Breast epithelium (tissue), 4 donors: ENCODE measurements at places on chromosomes 5 and 9. TPM values are rescaled to one million over a fixed set of nuclear protein-coding genes. Genes with fewer than 3 reads are reported as not detected.

GRCh38 chr9:96135076-96135752 is 166.8 kb downstream of the HSD17B3 start:
- H3K4me1 ChIP-seq: no peaks in the 10 kb centered on the region
- no peak overlapping the region for H3K4me3 ChIP-seq
- H3K36me3 ChIP-seq: no peaks in the 10 kb centered on the region

DNA sequence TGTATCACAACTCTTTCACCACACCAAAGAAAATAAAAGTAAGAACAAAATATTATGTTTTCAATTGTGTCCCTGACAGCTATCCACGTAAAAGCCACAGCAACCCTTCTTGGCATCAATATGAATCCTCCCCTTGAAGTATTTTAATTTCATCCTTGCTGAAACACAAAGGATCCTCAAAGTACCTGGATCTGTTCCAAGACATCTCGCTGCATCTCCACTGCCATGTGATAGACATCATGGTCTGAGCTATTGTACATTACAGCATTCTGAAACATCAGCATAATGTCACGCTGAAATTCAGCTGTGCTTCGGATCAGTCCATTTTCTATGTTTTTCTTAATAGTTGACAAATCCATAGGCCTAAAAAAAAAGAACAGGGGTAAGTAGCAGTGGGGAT is 17.7 kb downstream of the BRD8 start:
- no peak overlapping the region for H3K27ac ChIP-seq

- no peak overlapping the region for H3K4me3 ChIP-seq
- no peak for DNase-seq
- no peaks in the 10 kb centered on the region for H3K4me1 ChIP-seq
- H3K27me3 ChIP-seq: no peaks in the 10 kb centered on the region
- H3K36me3 ChIP-seq: no peaks in the 10 kb centered on the region
- H3K27ac ChIP-seq: no peak overlapping the region
These were observed 164.3 kb downstream of the SMC2 start for GRCh38 chr9:104258296-104259011.

Gene GNAQ
- 39.0 TPM for total RNA-seq

GRCh38 chr5:158430798-158431167 is 571.8 kb upstream of the CLINT1 start:
- DNase-seq: no peak
- H3K36me3 ChIP-seq: no peaks in the 10 kb centered on the region
- H3K4me1 ChIP-seq: no peaks in the 10 kb centered on the region
- peak overlapping the region; percentile 30 for H3K27ac ChIP-seq

GRCh38 chr9:13569602-13570067 is 290.1 kb upstream of the MPDZ start:
- peak overlapping the region; percentile 70 for H3K27ac ChIP-seq
- no peaks in the 10 kb centered on the region for H3K27me3 ChIP-seq
- H3K4me1 ChIP-seq: no peaks in the 10 kb centered on the region
- DNase-seq: no peak
- H3K36me3 ChIP-seq: no peaks in the 10 kb centered on the region
- no peak overlapping the region for H3K4me3 ChIP-seq

GRCh38 chr5:38883842-38884241 is 38.0 kb downstream of the OSMR start:
- H3K36me3 ChIP-seq: no peaks in the 10 kb centered on the region
- no peak for DNase-seq
- no peaks in the 10 kb centered on the region for H3K4me1 ChIP-seq
- H3K27ac ChIP-seq: no peak overlapping the region

Gene CCDC152
- total RNA-seq: 1.3 TPM

- no peak overlapping the region for H3K4me3 ChIP-seq
- H3K27ac ChIP-seq: no peak overlapping the region
- no peaks in the 10 kb centered on the region for H3K27me3 ChIP-seq
- no peak for DNase-seq
- no peaks in the 10 kb centered on the region for H3K36me3 ChIP-seq
These were observed 4.7 kb upstream of the BNIP1 start for GRCh38 chr5:173139631-173140030.

Gene ERCC8
- total RNA-seq: 17.3 TPM

Gene CAMK4
- total RNA-seq: 0.98 TPM

DNA sequence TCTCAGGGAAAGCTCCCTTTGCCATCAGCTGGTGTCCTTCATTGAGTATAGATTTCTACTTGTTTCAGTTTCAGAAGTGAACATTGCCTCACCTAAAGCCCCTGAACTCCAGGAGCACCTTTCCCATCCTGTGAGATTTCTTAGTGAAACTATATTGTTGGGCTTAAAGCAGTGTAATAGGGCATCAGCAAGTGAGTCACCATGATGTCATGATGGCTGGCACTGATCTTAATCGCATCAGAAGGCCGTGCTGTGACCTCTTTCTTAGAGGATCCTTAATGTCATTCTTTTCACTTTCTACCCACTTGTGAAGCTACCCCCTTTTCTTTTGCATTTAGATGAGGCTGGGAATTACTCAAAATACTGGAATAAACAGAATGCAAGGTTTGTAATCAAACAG is 401.3 kb downstream of the MTRR start:
- H3K36me3 ChIP-seq: no peaks in the 10 kb centered on the region
- no peaks in the 10 kb centered on the region for H3K27me3 ChIP-seq
- no peak overlapping the region for H3K27ac ChIP-seq
- H3K4me1 ChIP-seq: no peaks in the 10 kb centered on the region
- DNase-seq: no peak

Gene EXOSC3
- total RNA-seq: 40.6 TPM

GRCh38 chr5:178551059-178551458 is 39.1 kb downstream of the COL23A1 start:
- H3K4me3 ChIP-seq: no peak overlapping the region
- H3K36me3 ChIP-seq: no peaks in the 10 kb centered on the region
- no peaks in the 10 kb centered on the region for H3K27me3 ChIP-seq
- no peaks in the 10 kb centered on the region for H3K4me1 ChIP-seq

Gene CDKN2B-AS1
- total RNA-seq: 3.2 TPM

Gene PLAC8L1
- not detected for total RNA-seq

Gene SLC25A2
- 2.0 TPM for total RNA-seq

DNA sequence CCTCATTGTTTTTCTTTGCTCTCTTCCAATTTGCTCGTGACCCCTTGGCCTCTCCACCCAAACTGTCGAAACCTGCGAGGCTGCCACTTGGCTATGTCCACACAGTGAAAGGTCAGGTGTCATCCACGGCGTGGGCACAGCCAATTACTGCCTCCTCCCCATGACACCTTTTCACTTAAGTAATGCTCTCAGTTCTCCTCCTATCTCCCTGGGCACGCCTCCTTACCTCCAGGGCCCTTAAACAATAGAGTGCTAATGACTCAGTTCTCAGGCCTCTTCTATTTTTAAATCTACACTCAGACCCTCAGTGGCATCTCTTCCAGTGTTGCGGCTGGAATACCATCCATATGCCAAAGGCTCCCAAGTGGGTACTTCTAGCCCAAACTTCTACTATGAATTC is 256.8 kb downstream of the ROR2 start:
- H3K36me3 ChIP-seq: no peaks in the 10 kb centered on the region
- no peak overlapping the region for H3K27ac ChIP-seq
- no peak overlapping the region for H3K4me3 ChIP-seq
- H3K27me3 ChIP-seq: no peaks in the 10 kb centered on the region
- H3K4me1 ChIP-seq: no peaks in the 10 kb centered on the region

DNA sequence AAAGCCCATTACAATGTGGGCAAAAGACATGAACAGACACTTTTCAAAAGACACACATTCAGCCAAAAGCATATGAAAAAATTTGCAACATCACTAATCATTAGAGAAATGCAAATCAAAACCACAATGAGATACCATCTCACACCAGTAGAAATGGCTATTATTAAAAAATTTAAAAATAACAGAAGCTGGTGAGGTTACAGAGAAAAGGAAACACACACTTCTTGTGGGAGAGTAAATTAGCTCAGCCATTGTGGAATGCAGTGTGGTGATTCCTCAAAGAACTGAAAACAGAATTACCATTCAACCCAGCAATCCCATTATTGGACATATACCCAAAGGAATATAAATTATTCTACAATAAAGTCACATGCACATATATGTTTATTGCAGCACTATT is 585.2 kb upstream of the TUSC1 start:
- DNase-seq: no peak
- no peak overlapping the region for H3K4me3 ChIP-seq
- H3K27me3 ChIP-seq: no peaks in the 10 kb centered on the region
- H3K36me3 ChIP-seq: no peaks in the 10 kb centered on the region
- no peak overlapping the region for H3K27ac ChIP-seq

Gene ADAM19
- 1.9 TPM for total RNA-seq

DNA sequence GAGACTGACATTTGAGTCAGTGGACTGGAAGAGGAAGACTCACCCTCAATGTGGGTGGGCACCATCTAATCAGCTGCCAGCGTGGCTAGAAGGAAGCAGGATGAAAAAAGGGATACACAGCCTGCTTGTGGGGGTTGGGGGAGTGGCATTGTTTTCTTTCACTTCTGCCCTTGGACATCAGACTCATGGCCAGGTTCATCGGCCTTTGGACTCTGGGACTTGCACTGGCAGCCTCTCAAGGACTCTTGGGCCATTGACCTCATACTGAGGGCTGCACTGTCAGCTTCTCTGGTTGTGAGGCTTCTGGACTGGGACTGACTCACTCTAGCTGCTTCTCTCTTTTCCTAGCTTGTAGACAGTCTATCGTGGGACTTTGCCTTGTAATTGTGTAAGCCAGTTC is 374.9 kb downstream of the TLE1 start:
- H3K36me3 ChIP-seq: no peaks in the 10 kb centered on the region
- H3K27ac ChIP-seq: no peak overlapping the region
- no peaks in the 10 kb centered on the region for H3K27me3 ChIP-seq
- no peaks in the 10 kb centered on the region for H3K4me1 ChIP-seq
- DNase-seq: no peak

DNA sequence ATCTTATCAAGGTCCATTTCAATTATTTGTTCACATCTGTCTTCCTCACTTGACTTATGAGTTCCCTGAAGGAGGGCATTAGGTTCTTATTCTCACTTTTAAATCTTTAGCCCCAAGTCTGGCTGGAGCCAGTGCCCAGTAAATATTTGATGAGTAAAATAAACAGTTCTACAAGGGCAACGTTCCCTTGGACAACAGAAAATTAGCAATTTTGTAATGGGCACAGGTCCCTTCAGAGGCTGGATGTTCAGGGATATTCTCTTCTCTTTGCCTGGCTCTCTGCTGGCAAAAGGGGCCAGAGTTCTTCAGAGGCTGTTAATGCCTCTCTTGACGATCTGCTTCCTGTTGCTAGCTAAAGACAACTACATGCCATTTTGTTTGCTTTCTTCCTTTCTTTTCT is 149.7 kb downstream of the SEMA6A start:
- no peaks in the 10 kb centered on the region for H3K4me1 ChIP-seq
- H3K36me3 ChIP-seq: no peaks in the 10 kb centered on the region
- no peaks in the 10 kb centered on the region for H3K27me3 ChIP-seq

- H3K27me3 ChIP-seq: no peaks in the 10 kb centered on the region
- H3K27ac ChIP-seq: no peak overlapping the region
- H3K4me1 ChIP-seq: no peaks in the 10 kb centered on the region
- no peaks in the 10 kb centered on the region for H3K36me3 ChIP-seq
- H3K4me3 ChIP-seq: no peak overlapping the region
These were observed 100.9 kb downstream of the SNCAIP start for GRCh38 chr5:122412966-122413365.

DNA sequence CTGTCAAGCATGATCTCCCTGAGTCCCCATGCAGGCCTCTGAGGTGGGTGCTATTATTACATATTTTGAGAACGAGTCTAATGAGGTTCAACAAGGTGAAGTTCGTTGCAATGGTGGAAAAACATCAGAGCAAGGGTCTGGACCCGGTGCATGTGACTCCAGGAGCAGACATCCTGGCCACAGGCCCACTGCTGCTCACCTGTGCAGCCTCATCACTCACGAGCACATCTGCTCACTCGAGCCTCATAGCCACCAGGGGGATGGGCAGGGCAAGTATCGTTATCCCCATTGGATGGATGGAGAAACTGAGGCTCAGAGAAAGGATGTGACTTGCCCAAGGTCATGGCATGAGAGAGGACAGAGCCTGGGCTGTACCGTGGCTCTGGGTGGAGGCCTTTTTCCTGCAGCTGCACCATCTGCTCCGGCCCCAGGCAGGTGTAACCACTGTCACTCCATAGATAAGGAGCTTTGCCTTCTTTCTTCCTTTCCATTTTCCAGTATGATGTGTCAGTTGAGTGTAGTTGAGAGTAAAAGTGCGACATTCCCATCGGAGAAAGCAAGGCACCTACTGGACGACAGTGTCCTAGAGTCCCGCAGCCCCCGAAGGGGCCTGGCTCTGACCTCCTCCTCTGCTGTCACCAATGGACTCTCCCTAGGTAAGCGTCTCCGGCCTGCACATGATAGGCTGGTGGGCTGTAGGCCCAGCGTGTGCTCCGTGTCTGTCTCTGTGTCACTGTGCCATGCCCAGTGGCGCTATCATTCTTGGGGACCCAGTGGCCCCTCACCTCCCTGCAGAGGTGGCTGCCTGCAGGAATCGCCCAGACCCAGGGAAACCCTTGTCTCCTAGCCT is 68.4 kb upstream of the GARNL3 start:
- no peaks in the 10 kb centered on the region for H3K36me3 ChIP-seq
- H3K27ac ChIP-seq: no peak overlapping the region
- no peak for DNase-seq
- H3K4me1 ChIP-seq: peaks cover 13% of the 10 kb centered on the region
- H3K4me3 ChIP-seq: no peak overlapping the region

- no peak for DNase-seq
- no peak overlapping the region for H3K4me3 ChIP-seq
- H3K27me3 ChIP-seq: no peaks in the 10 kb centered on the region
- H3K4me1 ChIP-seq: no peaks in the 10 kb centered on the region
These were observed 59.2 kb downstream of the MED10 start for GRCh38 chr5:6319116-6319515.
